RCC 7860 (cell line): ENCODE measurements at places on chromosomes 1 and 21.
A peak's percentile ranks its signal among the peaks of the same experiment; 100 is the strongest.

DNA sequence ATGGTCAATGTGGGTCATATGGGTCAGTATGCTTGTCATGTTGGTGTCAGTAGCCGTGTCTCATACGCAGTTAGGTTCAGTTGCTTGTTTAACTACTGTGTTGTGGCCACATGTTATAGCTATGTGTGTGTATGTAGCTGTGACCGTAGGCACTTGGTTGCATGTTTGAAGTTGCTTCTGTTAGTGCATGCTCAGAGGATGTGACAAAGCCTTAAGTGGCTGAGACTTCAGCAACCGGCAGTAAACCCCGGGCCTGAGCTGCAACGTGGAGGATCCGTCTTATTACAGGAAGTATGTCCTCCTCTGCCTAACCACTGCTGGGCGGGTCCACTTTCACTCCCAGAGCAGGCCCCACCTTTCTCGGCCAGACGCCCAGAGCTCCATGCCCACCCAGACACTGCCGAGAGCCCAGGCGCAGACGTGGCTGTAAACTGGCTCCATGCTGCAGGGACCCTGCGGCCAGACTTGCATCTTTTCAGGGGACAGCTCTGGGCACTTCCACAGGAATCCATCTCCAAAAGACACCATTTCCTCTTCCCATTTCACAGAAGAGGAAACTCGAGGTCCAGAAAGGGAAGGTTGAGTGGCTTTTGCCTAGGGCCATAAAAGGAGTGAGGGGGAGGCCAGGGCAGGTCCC lies 2.2 kb downstream of the TCEA3 start:
- DNase-seq: no peak

DNA sequence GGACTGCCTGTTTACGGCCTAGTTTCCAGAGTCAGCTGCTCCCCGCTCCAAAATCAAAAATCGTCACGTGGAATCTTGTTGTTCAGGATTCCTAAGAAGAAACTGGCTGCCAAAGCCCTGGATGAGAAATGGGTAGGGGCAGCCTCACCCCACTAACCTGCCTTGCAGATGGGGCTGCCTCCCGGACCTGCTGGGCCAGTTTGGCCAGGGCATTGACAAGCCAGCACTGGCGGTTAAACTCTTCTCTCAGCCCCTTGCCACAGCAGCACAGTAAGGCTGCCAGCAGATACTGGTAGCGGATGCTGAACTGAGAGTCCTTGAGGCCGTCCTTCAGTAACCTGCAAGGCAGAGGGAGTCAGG lies 31.6 kb upstream of the PPP1R15B start:
- no peak for DNase-seq

DNA sequence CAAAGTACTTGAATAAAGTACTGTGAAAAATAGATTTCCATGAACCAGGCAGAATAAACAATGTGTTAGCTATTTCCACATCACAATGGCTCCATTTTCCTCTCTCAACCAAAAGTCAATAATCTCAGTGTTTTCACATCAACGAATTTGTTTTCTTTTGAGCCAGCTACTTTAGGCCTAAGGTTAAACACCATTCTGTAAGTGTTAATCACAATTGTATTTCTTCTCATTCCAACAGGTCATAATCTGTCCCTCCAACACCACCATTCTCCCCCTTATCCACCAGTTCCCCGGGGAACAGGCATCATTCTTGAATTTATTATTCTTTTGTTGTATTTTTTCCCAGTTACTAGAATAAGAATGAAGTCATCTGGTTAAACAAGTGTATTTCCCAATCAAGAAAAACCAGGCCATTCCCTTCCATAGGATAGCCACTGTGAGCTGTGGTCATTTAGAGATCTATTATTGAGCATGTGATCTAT lies 66.2 kb upstream of the PALMD start:
- no peak for DNase-seq

DNA sequence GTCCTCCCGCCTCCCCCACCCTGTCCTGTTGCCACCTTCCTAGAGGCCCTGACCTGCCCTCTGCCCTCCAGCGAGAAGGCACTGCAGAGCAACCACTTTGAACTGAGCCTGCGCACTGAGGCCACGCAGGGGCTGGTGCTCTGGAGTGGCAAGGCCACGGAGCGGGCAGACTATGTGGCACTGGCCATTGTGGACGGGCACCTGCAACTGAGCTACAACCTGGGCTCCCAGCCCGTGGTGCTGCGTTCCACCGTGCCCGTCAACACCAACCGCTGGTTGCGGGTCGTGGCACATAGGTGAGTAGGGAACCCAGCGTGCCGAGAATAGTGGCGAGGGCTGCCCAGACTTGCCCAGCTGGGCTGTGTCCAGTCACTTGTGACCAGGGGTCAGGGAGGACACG lies 20.4 kb downstream of the RNF223 start:
- DNase-seq: no peak

GRCh38 chr21:34761758-34762330 lies 93.0 kb downstream of the CLIC6 start:
- peak; percentile 36 for DNase-seq

DNA sequence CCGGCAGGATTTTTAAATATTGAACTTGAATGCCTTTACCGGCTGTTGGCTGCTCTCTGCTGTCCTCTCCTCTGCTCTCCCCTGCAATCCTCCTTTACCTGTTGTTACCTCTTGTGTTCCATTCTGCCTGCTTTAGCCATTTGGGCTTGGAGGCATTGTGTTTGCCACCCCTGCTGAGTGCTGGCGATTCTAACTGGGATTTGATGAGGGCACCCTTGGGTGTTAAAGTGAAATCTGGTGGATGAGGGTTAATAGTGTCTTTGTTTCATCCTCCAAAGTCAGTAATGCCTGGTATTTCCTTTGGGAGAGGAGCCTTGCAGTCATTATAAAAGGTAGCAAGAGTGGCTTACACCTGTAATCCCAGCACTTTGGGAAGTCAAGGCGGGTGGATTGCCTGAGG lies 9.9 kb downstream of the SZRD1 start:
- DNase-seq: no peak

GRCh38 chr1:11806307-11806936 lies 431 bp downstream of the CLCN6 start:
- no peak for DNase-seq

DNA sequence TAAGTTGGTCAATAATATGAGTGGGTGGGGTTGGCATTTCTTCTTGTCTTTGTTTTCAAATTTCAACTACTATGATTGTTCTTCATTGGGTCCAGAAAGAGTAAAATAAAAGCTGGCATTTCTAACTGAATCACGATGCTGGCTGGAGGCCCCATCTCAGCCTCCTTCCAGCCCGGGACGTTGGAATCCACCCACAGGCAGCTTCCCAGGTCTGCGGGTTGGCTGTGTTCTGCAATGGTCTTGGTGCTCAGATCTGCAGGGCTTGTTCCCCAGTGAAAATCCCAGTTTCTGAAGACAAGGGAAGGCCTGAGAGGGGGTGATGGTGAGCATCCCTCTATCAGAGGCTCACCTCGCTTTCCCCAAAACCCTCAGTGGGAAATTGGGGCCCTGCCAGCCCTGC lies 54.7 kb upstream of the ARHGEF16 start:
- no peak for DNase-seq

GRCh38 chr1:239140968-239141367 lies 245.4 kb upstream of the CHRM3 start:
- DNase-seq: no peak

- DNase-seq: no peak
Observed at GRCh38 chr1:19345391-19345790, 33.3 kb downstream of the SLC66A1 start.

- DNase-seq: no peak
Observed at GRCh38 chr1:107920561-107920960, 44.4 kb downstream of the VAV3 start.

DNA sequence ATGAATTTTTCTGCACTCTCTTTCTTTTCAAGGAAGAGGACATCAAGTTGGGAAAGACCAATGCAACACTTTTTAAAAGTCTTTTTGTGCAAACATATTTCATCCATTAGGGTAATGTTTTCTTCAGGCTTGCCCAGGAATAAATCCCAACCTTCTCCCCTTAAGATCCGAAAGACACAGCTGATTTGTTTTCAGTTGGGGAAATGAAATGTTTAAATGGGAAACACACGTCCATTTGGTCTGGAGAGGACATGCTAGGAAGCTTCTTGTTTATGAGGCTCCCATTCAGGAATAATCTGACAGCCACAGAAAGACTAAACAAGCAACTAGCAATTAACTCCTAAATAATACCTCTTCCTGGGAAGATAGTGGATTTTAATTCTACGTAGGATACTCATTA lies 91.9 kb downstream of the PRRX1 start:
- no peak for DNase-seq

- no peak for DNase-seq
Observed at GRCh38 chr1:56255516-56256152, 323.7 kb downstream of the PLPP3 start.

DNA sequence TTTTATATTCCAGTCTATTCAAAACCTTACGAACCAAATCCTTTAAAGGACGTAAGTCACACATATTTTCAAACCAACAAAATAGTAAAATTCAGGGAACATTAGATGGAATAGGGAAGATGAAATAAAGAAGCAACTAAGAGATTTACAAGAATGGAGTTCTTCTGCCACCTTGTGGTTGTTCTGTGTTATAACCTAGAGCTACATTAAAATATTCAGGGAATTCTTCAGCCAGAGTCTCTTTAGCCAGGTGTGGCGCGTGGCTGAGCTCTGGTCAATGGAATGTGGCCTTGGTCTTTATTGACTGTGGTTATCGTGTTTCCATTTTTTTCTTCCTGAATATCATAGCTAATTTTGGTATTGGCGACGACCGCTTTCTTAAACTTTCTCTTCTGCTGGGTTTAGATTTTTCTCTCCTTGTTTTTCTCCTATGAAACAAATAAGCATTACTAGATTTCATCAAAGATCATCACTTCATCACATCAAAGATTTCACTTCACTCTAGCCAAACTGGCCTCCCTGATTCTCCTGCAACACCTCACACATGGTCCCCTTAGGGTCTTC lies 221.3 kb downstream of the MRPL39 start:
- DNase-seq: peak; percentile 80

- DNase-seq: no peak
Observed at GRCh38 chr21:16608209-16608830, 878.5 kb downstream of the USP25 start.

- DNase-seq: peak; percentile 38
Observed at GRCh38 chr1:51230501-51231078, 5.5 kb upstream of the RNF11 start.

- DNase-seq: peak; percentile 32
Observed at GRCh38 chr1:27416387-27417111, 24.1 kb downstream of the GPR3 start.

GRCh38 chr1:48560116-48560515 lies 88.1 kb upstream of the SPATA6 start:
- DNase-seq: no peak

- DNase-seq: no peak
Observed at GRCh38 chr1:153536671-153537375, 1.0 kb upstream of the S100A6 start.

DNA sequence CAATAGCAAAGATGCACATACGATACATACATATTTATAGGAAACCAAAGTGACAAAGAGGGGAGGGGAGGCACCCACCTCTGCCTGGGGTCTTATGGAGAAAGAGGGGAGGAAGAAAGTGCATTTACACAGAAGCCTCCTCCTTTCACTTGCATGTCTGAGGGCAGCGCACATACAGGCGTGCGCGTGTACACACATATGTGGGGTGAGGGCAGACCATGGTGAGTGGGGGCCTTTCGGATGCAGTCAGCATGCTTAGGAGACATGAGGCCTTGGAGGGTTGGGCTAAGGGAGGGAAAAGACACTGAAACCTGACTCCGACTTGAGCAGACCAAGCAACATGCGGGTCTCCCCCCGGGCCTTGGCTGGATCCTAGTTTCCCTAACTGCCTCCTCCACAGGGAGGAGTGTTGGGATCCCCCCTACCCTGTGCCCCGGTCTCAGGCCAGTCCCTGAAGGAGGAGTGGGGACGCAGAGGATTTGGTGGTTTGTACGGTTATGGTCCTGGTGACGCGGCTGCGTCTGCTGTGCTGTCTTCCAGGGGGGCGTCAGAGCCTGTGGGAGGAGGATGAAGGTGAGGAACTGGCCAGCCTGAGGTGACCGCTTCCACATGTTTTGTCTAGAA lies 15.2 kb downstream of the LRRC71 start:
- DNase-seq: no peak

DNA sequence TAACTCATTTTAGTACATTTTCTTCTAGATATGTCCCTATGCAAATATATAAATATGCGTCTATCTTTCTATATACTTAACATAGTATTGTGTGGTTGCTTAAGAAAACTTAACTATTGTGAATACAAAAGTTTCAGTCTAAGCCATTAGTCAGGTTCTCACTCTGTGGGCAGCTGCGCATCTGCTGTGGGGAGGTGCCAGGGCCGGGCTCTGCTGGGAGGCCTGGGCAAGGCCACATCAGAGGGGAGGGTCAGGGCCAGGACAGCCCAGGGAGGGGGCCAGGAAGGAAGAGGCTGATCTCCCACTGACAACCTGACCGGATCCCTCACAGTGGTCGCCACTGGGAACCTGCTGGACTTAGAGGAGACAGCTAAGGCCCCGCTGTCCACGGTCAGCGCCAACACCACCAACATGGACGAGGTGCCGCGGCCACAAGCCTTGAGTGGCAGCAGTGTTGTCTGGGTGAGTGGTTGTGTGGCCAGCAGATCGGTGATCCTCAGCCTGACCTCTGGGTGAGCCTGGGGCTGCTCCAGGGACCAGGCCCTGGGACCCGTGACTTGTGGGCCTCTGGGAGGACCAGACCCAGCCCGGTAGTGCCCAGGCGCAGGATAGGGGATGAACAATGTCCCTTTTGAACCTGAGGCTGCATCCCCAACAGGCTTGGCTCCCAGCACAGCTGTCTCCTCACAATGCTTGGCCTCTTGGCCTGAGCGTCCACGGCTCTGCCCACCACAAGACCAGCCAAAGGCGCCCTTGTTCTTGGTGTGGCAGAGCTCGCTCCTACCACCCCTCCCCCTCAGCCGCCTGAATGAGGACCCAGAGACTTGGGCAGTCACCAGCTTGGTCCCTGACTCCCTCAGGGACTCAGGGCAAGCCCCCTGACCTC lies 20.2 kb downstream of the LDLRAP1 start:
- DNase-seq: no peak

GRCh38 chr1:10621906-10622305 lies 147.2 kb downstream of the PEX14 start:
- DNase-seq: no peak

GRCh38 chr1:160623227-160623633 lies 23.6 kb downstream of the SLAMF1 start:
- no peak for DNase-seq

DNA sequence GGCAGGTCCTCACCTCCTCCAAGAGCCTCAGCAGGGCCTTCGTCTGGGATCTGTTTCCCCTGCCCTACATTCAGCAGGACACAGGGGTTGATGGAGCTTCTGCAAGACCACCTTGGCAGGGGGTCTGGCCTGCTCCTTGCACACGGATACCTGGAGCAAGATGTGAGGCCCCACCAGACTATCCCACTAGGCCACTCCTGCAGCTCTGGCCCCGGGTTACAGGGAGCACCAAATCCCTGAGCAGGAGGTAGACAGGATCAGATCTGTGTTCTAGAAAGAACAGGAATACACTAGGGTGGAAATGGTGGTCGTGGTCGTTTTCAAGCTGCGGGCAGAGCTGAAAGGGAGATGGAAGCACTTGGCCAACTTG lies 33.5 kb downstream of the EPHX1 start:
- DNase-seq: no peak

DNA sequence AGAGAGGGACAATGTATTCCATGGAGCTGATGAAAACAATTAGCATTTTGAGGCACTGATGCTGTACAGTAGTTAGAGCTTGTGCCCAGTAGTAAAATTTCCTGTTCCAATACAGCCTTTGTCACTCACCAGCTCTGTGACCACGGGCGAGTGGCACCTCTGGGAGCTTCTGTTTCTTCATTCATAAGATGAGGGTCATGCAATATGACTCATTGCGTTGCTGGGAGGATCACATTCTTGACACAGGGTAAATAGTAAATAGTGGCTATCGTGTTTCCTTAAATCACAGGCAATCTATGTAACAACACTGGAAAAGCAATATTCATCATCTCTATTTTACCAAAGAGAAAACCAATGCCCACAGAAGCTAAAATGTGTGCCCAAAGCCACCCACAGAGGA lies 4.5 kb upstream of the LRRC52 start:
- DNase-seq: no peak
